ENCODE measurements at places on chromosomes 4 and X.

- no peak for DNase-seq
Observed at GRCh38 chrX:32495855-32496254, 715.5 kb downstream of the DMD start.

DNA sequence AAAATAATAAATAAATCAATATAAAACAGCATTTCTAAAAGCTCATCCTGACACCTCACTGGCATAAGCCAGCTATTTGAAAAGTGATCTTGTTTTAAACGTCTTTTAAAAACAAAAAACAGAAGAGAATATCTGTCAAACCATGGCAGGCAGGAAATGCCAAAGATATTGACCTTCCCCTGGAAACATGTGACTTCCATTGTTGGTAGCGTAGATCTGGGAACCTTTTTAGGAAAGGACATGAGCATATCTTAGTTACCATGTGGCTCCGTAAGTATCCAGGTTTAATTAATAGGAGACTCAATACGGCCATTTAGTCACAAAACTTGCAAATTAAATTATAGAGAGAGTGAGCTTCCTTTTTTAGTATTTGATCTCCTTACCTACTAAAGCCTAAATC, 83.0 kb upstream of the KLHL4 start:
- DNase-seq, result no peak

- DNase-seq, result no peak
Observed at GRCh38 chrX:25968920-25969319, 169.2 kb upstream of the MAGEB18 start.

GRCh38 chr4:184417802-184418511, 56.4 kb downstream of the IRF2 start:
- no peak for DNase-seq

DNA sequence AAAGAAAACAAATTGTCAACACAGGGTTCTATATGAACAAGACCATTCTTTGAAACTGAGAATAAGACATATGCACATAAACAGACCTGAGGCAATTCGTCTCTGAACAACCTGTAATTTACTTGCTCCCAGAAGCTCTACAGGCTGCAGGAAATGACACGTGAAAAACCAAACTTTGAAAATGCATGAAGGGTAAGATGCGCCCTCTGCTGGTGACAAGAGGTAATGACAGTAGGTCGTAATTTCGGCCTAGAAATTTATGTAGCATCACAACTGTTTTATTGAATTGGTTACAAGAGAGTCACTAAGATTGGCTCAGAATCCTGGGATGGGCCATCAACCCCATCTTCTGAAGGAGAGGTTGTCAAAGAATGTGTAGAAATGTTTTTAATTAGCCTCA, 276.5 kb downstream of the PPP4R3C start:
- no peak for DNase-seq

GRCh38 chr4:139808381-139808807, 142.8 kb downstream of the MGST2 start:
- no peak for DNase-seq

- no peak for DNase-seq
Observed at GRCh38 chr4:53441564-53441963, 64.1 kb downstream of the FIP1L1 start.

- DNase-seq, result no peak
Observed at GRCh38 chr4:82614838-82615449, 53.2 kb upstream of the TMEM150C start.

GRCh38 chr4:15031993-15032675, 29.9 kb downstream of the CPEB2 start:
- DNase-seq, result no peak

DNA sequence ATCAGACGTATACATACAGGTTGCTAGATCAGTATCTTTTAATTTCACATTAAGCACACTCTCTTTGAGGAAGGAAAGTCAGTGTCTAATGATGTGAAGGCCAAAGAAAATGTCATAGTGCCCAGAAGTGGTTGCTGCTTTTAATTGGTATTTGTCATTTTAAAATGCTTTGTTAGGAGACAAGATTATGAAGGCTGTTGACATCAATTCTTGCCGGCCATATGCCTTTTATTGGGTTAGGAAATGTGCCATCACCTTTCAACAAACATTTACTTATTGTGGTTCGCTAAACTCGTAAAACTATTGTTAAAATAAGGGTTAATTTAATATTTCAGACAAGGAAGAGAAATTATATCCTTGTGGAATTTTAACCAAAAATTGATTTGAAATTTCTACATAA, 32.2 kb downstream of the NFKB1 start:
- DNase-seq, result no peak

GRCh38 chr4:147195386-147195785, 249.7 kb upstream of the TTC29 start:
- DNase-seq, result no peak

DNA sequence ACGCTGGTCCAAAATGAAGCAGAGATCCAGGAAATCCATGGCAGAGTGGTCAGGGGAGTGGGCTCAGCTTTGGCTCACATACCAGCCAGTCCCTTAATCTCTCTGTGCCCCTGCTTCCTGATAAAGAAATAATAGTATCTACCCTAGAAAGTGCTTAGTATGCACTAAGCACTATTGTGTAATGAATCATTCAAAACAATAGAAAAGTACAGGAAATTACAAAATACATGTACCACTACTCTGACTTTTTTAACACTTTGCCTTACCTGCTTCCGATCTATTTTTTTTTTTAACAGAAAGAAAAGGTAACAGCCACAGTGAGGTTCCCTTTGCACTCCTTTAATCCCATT, 49.9 kb downstream of the TBC1D9 start:
- DNase-seq, result no peak

DNA sequence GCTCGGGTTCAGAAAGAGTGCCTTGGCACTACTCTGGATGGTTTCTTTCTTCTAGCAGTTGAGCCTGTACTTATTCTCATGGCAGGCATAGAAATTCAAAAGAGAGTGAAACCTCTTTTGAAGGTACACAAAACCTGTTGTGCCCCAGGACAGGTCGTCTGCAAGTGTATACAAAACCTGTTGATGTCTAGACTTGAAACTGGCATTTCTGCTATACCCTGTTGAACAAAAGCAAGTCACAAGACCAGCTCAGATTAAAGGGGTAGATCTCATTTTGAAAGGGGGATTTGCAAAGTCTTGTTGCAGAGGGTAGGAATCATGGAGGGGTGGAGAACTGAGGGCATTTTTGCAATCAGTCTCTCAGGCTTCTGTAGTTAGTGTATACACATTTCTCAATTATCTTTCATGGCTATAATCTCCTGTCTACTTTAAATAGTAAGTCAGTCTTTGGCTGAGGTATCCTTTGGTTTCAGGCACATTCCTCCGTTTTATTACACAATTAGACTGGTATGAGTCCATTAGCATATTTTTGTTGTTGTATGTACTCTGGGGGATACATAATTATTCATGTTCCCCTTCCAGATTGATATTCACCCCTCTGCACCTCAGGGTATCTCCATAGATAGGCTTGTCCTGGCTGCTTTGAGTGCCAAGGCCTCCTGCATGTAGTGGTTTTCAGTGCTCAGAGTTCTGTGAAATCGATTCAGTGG, 251.4 kb downstream of the DTHD1 start:
- no peak for DNase-seq

DNA sequence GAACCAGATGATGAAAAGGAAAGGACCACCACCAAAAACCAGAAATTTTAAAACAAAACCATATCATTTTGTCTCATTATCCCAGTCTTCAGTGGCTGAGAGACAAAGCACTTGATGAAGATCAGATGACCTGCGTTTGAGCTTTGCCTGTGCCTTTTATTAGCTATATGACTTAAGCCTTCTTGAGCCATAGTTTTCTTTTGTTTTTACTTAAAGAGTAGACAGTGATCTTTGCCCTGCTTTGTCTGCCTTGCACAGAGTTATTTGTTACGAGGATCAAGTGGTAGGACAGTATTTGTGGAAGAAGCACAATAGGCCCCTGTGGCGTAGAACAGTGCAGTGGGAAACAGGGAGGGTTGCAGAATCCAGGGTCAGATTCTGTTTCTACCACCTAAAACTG, 89.9 kb downstream of the SLC10A6 start:
- DNase-seq, result no peak

- DNase-seq, result no peak
Observed at GRCh38 chrX:79506001-79506400, 138.9 kb upstream of the ITM2A start.

DNA sequence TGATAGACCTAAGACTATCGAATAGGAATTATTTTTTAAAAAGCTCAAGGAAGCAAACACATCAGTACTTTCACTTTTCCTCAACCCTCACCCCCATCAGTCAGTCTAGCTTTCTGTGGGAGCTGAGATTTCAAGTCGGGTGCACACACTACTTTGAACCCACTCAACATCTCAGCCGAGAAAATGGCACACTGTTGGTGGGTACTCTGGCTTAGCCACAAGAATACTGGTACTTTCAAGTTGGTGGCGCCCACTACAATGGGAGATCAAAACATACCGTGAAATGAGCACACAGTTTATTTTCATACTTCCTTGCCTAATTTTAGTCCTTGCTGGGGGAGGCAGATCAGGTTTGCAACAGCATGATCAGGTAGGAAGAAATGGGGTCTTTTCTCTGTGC, 10.2 kb downstream of the CD40LG start:
- DNase-seq, result no peak

- no peak for DNase-seq
Observed at GRCh38 chrX:120617996-120618630, 11.7 kb downstream of the C1GALT1C1 start.

DNA sequence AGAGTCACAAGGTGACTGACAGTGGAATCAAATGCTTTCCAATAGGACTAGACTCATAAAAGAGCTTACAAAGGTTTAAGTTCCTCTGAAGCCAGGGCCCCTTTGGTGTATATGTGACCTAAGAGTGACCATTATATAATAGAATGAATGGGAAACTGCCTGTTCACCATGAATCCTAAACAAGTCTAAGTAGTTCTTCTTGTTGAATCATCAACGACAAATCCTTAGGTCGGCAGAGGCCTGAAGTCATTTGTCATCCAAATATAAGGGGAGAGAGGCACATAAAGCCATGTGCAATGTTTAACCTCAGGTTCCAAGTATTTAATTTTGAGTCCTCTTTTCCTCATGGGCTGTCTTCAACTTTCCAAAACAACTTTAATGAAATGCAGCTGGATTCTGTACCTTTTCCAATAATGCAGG, 122.4 kb downstream of the RASL11B start:
- no peak for DNase-seq

- DNase-seq, result no peak
Observed at GRCh38 chr4:30973993-30974392, 253.8 kb downstream of the PCDH7 start.

DNA sequence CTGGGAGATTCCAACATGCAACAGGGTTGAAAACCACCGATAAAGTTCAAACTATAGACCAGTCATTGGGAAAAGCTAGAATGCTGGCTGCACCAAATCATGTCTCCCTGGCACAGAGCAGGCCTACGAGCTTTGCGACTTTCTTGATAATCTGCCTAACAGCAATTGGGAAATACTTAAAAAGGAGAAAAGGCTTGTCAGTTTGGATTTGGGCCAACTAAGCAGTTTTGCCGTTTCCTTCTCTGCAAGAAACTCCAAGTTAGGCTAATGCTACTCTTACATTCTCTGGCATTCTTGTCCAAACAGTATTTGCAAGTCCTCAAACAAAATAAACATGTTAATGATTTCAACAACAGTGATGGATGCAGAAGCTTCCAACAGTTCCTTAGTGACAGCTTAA, 87.9 kb downstream of the PDK3 start:
- no peak for DNase-seq

- DNase-seq, result no peak
Observed at GRCh38 chr4:169070071-169070894, 60.2 kb upstream of the CBR4 start.

- no peak for DNase-seq
Observed at GRCh38 chr4:85358831-85359230, 116.1 kb upstream of the ARHGAP24 start.

GRCh38 chrX:2500091-2500802, 529 bp downstream of the DHRSX start:
- peak; percentile 4 for DNase-seq

- no peak for DNase-seq
Observed at GRCh38 chr4:147610686-147611085, 6.5 kb upstream of the TMEM184C start.

DNA sequence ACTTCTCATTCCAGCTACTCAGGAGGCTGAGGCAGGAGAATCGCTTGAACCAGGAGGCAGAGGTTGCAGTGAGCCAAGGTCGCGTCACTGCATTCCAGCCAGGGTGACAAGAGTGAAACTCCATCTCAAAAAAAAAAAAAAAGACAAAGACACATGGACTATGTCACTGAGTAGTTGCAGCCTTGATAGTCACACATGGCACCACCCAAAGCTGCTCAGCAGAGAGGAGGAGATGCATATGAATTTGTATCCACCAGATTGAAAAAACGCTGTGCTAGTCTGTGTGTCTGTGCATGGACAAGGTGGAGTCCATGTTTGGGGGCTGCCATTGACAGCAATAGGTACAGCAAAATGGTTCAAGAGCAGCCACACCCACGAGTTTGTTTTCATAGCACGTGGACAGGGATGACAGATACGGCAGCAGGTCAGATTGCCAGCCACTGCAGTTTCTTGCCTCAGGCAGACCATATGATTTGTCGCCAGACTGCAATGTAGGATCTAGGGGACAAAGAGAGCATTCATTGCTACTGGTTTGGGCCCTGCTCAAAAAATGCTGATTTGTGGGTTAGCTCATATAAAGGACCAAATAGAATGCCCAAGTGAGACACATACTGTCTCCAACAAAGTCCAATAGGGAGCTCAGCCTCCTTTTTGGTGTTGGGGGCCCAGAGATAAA, 89.9 kb downstream of the CEP135 start:
- no peak for DNase-seq

GRCh38 chr4:182111586-182111985, 131.6 kb upstream of the TENM3 start:
- no peak for DNase-seq

DNA sequence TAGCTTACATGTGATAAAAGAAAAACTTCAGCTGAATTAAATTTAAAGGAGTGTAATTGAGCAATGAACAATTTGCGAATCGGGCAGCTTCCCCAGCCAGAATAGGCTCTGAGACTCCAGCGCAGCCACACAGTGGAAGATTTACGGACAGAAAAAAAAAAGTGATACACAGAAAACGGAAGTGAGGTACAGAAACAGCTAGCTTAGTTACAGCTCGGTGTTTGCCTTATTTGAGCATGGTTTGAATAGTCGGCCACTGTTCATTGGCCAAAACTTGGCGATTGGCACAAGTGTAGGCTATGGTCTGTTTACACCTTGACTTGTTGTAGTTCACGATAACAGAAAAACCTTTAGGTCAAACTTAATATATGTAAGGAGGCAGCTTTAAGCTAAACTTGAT, 16.7 kb upstream of the SUPT20HL1 start:
- no peak for DNase-seq

GRCh38 chr4:1666391-1666790, 17.7 kb downstream of the FAM53A start:
- DNase-seq, result no peak

GRCh38 chr4:107823870-107824349, 822 bp upstream of the SGMS2 start:
- no peak for DNase-seq

DNA sequence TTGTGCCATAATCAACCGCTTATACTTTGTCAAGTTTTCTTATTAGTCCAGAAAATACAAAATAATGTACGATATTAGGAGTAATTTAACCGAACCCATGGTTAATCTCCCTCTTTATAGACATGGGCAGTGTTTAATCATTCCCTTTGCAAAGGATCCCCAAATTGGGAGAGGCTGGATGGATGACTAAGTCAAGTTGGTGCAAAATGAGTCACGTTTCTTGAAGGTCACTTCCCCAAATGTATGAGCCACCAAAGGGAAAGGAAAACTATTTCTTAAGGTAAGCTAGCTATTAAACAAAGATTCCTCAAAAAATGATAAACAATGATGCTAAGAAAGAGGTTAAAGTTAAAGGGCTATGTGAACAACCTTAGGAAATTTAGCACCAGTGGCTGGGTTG, 17.5 kb downstream of the MAML3 start:
- DNase-seq, result no peak

- DNase-seq, result no peak
Observed at GRCh38 chr4:3699678-3700077, 66.5 kb upstream of the ADRA2C start.

Data from effector memory CD4-positive, alpha-beta T cell (primary cell).